H4 (cell line): ENCODE measurements at places on chromosomes 13 and 19.

DNA sequence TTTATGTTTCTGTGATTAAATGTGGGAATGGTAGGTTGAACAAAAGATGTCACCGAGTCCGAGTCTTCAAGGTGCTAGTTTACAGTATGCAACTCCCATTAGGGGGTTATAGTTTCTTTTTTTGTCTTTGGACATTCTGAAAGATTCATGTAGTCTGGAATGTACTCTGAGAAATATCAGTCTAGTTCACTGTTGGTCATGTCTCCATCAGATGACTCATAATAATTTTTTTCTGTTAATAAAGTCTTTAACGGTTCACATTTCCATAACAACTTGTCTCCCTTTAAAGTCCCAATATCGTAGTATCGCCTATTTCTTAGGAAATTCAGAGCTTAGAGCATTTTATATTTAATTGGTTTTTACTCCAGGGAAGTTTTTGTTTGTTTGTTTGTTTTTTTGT lies 13.5 kb upstream of the ESD start:
- no peak for DNase-seq

GRCh38 chr13:42548731-42549551 lies 25.0 kb upstream of the TNFSF11 start:
- no peak for DNase-seq

DNA sequence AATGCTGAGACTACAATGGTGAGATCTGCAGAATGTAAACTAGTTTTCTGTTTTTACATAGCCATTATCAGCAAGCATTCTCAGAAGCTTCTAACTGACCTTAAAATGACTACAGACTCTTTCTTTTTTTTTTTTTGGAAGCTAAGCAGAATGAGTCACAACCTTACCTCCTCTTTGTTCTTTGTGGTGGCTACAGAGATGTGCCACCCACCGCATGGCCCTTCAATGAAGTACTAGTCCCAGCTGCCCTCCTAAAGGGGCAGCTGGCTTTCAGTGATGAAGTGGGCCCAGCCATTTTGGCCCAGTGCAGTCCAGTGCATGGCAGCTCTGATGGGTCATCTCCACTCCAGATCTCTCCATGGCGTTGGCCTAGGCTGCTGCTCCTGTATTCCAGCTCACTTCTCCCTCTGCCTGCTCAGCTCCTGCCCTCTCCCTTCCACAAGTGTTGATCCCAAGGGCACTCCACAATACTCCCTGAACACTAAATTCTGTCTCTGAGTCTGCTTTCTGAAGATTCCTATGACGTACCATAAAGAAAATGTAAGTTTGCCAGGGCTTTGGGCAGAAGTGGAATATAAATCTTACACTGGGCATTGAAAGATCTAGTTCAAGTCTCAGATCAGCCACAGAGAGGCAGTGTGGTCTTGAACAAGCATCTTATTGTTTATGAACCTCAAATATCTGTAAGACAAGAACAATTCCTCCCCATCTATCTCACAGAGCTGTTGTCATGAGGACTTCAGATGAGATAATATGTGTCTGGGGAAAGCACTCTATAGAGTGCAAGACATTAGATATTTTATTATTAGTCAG lies 85.6 kb downstream of the RXFP2 start:
- DNase-seq = peak; percentile 15

DNA sequence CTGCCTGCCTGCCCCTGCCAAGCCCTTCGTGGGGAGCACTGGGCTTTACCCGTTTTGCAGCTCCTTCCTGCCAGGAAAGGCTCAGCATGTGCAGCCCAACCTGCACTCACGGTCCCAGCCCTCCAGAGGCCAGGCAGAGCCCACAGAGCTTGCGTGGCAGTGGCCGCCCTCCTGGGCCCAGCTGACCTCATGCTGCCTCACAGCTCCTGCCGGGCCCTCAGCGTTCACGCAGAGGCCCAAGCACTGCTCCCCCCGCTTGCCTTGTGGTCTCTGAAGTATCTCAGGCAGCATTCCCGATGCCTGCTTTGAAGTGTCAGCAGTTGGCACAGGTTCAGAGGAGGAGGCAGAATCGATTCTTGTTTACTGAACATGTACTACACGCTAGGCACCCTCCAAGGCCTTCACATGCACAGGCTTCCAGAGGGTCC lies 32.5 kb downstream of the CAPN12 start:
- DNase-seq = peak; percentile 60

DNA sequence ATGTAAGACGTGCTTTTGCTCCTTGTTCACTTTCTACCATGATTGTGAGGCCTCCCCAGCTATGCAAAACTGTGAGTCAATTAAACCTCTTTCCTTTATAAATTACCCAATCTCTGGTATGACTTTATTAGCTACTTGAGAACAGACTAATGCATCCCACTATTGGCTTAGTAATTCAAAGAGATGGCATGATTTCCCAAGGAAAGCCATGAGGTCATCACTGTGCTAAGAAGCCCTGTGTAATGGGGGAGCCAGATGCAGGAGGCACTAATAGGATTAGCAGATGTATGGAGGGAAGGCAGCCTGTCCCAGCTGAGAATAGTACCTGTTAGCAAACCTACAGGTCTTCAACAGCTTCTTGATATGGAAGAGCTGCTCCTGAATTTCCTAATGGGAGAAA lies 38.1 kb downstream of the RUBCNL start:
- DNase-seq = no peak

DNA sequence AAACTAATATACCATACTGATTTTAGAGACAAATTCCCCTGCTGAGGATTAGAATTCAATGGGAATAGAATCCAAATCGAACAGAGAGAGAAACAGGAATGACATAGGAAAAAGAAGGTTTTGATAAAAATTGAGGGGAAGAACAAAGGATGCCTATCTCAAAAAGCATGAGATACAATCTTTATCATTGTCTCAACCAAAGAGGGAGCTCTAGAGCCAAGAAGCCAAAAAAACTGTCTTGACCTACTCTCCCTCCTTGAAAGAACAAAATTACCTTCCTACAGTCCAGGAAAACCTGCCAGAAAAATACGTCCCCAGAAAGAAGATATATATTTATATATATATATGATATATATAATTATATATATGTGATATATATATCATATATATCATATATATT lies 39.2 kb upstream of the MIR17HG start:
- no peak for DNase-seq

GRCh38 chr19:1471515-1472160 lies 7.4 kb downstream of the C19orf25 start:
- no peak for DNase-seq

- no peak for DNase-seq
These were observed 5.6 kb downstream of the ICAM5 start for GRCh38 chr19:10295305-10295846.

GRCh38 chr13:78777976-78778375 lies 119.0 kb upstream of the OBI1 start:
- DNase-seq = no peak

- DNase-seq = no peak
These were observed 160.4 kb downstream of the ZIC5 start for GRCh38 chr13:99811067-99811700.

DNA sequence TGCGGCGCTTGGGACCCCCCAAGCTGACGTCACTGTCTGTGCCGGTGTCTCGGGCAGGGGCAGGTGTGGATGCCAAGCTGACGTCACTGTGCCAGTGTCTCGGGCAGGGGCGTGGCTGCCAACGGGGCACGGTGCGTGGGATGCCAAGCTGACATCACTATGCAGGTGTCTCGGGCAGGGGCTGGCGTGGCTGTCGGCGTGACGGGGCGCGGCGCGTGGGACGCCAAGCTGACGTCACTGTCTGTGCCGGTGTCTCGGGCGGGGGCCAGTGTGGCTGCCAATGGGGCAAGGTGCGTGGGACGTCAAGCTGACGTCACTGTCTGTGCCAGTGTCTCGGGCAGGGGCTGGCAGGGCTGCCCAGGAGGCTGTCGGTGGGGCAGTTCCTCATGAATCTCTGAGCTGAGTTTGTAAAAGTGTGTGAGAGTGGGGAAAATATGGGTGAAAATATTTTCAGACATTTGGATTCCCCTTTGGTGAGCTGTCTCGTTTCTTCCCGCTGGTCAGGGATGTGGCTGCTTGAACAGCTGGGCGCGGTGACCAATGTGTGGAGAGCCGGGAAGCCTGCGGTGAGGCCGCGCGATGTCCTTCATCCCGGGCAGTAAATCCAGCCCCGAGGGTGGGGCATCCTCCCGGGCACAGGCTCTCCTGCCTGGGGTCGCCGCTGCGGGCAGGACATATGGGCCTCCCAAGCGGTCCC lies 25.2 kb downstream of the MCF2L start:
- no peak for DNase-seq

GRCh38 chr13:21055511-21056045 lies 5.8 kb downstream of the LATS2 start:
- DNase-seq = no peak

DNA sequence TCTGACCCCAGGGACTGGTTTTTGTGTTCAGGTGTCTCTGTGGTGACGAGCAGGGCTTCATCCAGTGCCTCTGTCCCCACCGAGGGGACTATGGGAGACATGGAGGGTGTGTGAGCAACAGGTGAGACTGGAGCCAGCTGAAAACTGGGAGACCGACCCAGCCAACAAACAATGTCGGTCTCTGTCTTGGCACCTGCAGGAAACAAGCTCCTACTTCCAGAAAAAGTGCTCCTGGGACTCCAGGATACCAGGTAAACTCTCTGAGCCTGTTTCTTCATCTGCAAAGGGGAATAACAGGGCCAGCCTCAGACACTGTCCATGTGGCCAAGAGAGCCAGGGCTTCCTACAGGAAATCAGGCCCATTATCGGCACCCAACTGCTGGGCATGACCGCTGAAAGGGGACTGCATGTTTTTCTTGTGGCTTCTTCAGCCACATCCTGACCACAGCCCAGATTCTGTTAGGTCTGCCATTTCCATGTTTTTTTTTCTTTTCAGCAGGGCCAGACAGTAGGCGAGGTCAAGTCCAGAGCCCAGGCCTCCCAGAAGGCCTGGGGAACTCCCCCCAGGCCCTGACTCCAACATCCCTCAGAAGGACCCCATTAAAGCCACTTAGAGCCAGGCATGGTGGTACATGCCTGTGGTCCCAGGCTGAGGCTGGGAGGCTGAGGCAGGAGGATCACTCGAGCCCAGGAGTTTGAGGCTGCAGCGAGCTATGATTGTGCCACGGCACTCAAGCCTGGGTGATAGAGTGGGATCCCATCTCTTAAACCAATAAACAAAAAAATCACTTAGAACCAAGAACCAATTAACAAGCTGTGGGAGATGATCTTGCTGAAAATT lies 836 bp upstream of the BST2 start:
- peak; percentile 97 for DNase-seq

DNA sequence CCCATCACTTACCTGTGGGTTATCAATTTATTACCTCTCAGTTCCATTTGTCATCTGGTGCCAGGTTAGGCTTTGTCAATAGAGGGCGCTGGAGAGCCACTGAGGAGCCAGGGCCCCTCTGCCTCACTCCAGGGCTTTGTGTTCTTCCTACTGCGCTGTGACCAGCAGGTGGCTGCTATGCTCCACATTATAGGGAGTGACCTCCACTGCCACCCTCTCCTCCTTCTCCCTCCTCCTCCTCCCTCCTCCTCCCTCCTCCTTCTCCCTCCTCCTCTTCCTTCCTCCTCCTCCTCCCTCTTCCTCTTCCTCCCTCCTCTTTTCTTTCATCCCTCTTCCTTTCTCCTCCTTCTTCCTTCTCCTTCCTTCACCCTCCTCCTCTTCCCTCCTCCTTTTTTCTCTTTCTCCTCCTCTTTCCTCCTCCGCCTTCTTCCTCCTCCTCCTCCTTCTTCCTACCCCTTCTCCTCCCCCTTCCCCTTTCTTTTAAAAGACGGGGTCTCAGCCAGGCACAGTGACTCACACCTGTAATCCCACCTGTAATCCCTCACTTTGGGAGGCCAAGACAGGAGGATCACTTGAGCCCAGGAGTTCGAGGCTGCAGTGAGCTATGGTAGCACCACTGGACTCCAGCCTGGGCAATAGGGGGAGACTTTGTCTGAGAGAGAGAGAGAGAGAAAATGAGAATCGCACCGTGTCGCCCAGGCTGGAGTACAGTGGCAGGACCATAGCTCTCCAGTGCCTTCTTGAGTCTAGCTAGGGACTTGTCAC lies 10.3 kb upstream of the ZBTB32 start:
- DNase-seq = peak; percentile 96

DNA sequence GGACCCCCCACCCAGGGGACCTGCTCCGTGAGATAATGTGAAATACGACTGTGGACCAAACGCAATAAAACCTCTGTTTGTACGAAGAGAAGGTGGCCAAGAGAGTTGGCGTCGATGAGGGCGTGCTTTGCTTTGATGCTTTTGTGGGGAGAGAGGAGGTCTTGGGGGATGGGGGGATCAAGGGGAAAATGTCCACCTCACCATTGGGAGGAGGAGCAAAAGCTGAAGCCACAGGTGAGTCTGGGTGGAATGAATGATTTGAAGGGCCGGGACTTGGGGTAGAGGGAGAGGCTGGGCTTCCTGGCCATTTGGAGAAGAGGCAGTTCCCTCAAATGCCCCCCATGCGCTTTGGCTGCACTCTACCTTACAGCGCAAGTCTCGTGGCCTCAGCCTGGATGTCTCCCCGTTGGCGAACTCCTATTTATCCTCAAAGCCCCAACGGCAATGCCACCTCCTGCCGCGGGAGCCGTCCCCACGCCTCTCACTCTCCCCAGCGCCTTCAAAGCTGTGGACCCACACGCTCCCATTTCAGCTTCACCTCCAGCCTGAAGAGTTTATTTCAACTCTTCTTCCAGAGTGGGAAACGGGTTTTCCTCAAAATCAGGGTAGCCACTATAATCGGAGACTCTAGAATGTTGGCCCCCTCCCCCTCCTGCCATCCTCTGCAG lies 795 bp upstream of the ABCA7 start:
- no peak for DNase-seq

DNA sequence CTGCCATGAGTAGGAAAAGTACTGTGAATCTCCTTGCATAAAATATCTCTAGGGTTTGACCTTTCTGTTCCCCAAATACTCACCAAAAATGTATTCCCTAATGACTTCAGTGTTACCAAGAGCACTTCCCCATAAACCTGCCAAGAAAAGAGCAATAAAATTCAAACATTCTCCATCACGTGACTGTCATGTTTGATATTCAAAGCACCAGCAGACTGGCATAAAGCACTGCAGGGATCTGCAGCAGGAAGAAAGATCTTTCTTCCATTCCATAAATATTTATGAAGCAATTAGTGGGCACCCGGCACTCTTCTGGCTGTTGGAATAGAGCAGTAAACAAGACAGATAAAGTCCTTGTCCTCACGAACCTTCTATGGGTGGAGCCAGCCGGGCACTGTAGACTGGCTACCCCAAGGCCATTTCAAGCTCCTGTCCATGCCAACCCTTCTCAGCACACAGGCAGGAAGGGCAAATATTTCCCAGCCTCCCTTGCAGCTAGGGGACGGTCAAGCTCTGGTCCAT lies 20.3 kb downstream of the PLA2G4C start:
- DNase-seq = peak; percentile 88

DNA sequence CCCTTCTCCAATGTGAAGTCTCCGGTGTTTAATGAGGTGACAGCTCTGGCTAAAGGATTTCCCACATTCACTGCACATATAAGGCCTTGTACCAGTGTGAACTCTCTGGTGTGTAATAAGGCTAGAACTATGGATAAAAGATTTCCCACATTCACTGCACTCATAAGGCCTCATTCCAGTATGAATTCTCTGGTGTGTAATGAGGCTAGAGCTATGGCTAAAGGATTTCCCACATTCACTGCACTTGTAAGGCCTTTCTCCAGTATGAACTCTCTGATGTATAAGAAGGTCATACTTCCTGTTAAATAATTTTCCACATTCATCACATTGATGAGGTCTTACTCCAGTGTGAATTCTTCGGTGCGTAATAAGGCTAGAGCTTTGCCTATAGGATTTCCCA lies 5.9 kb downstream of the ZNF256 start:
- DNase-seq = no peak
